ENCODE measurements at places on chromosomes 1 and 21.
A peak's percentile ranks its signal among the peaks of the same experiment; 100 is the strongest.

- DNase-seq: peak; percentile 98
These were observed 150.3 kb upstream of the SPAG17 start for GRCh38 chr1:118335331-118335732.

DNA sequence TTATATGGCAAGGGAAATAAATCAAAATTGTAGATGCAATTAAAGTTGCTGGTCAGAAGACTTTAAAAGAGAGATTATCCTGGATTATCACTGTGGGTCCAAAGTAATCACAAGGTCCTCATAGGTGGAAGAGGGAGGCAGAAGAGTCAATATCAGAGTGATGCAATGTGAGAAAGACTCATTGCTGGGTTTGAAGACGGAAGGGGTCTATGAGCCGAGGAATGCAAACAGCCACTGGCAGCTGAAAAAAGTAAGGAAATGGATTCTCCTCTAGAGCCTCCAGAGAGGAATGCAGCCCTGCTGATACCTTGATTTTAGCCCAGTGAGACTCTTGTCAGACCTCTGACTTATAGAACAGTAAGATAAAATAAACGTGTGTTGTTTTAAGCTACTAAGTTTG is 59.8 kb upstream of the MUTYH start:
- DNase-seq: no peak

DNA sequence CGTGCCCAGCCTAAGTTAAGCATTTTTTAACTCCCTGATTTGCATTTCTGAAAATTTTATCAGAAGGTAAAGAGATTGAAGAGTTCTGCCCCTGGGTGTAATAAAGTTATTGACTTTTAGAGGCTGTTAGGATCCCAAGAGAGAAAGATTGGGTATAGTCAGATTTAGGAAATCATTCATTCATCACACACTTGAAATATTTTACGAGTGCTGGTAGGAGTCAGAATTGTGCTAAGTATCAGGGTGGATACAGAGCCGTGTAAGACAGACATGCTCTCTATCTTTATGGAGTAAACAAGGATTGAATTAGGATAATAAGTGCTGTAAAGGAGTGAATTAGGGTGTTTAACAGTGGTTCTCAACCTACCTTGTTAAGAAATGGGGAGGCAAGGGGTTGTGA is 3.0 kb downstream of the SZT2 start:
- DNase-seq: no peak

- no peak for DNase-seq
These were observed 58.3 kb upstream of the KCNH1 start for GRCh38 chr1:211192227-211192626.

DNA sequence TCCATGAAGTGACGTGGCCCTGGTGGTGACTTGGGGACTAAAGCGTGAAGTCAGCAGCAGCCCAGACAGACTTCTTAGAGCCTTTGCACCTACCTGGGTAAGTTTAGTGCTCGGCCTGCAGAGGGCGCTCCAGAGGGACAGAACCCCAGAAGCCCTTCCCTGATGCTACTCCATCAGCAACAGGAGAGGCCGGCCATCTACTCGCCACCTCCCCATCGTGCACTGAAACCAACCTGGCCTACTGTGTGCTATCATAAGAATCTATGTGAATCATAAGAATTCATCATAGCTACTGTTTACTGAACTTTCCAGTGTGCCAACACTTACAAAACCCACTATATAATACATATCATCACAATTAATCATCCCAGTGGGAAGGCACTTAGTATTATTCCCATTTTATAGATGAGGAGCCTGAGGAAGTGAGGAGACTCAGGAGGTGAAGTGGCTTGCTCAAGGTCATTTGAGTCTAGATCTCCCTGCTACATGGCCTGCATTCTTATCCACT is 7.9 kb upstream of the EDN2 start:
- DNase-seq: no peak

DNA sequence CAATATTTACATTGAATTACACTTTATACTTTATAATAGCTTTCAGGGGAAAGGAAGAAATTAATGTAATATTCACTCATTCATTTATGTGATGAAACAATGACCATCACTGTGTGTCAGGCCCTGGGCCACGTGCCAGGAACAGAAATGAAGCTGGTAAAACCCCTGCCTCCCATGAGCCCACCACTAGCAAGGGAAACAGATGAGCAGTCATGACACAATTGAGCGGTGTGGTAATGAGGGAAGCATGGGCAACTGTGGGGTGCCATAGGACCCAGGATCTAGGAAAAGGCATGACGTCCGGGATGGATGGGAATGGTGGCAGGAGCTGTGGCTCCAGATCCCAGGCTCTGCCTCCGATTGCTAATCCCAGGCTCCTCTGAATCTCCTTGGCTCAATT is 17.0 kb upstream of the SLC5A9 start:
- no peak for DNase-seq

- DNase-seq: no peak
These were observed 5.9 kb upstream of the BARHL2 start for GRCh38 chr1:90722874-90723589.

DNA sequence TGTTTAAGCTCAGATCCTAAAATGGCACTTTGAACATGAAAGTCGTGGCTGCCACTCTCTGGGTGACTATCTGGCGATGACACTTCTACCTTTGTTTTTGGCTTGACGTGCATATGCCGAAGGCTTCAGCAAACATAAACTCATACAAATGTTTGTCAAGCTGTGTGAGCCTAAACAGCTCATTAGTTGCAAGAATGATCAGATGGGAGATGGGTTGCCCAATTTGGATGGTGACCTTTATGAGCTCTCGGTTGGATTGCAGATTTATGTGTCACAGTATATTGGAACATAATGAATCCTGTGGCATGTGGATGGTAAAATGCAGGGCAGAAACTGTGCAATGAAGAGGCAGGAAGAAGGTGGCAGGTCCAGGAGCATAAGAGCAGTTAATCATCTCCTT is 229.3 kb downstream of the DISC1 start:
- no peak for DNase-seq

GRCh38 chr1:169487561-169487960 is 1.8 kb upstream of the SLC19A2 start:
- DNase-seq: no peak

Data from fibroblast of skin of right biceps (primary cell).